ENCODE measurements at places on chromosomes 4 and X. TPM values are rescaled to one million over a fixed set of nuclear protein-coding genes. Genes with fewer than 3 reads are reported as not detected.

TRIM61 gene
- total RNA-seq = not detected

UGT2B11 gene
- total RNA-seq = not detected

SCD5 gene
- total RNA-seq = 8.2 TPM

NEIL3 gene
- total RNA-seq = 8.9 TPM

FOXR2 gene
- total RNA-seq = not detected

MAGEA2B gene
- total RNA-seq = 0.16 TPM

MECP2 gene
- 25.6 TPM for total RNA-seq

GLRA2 gene
- not detected for total RNA-seq

UGT2B17 gene
- total RNA-seq = not detected

G6PD gene
- 1,603 TPM for total RNA-seq

ARHGEF9 gene
- total RNA-seq = 6.0 TPM

RAI2 gene
- 0.25 TPM for total RNA-seq

PDGFRA gene
- total RNA-seq = 0.43 TPM

MTTP gene
- total RNA-seq = 0.02 TPM

ADH1A gene
- total RNA-seq = not detected

CXCL1 gene
- total RNA-seq = 4.3 TPM

CXorf49 gene
- not detected for total RNA-seq

ABLIM2 gene
- 7.6 TPM for total RNA-seq

GPR82 gene
- total RNA-seq = not detected

PITX2 gene
- 0.46 TPM for total RNA-seq

BDH2 gene
- total RNA-seq = 9.1 TPM

CFP gene
- total RNA-seq = 0.95 TPM

SORBS2 gene
- total RNA-seq = 0.89 TPM

MAGEB16 gene
- total RNA-seq = not detected

F8A3 gene
- total RNA-seq = 0.54 TPM

CSN1S1 gene
- not detected for total RNA-seq

XKRX gene
- 0.89 TPM for total RNA-seq

NSUN7 gene
- 0.39 TPM for total RNA-seq

NXF2B gene
- total RNA-seq = not detected

CASP3 gene
- 24.7 TPM for total RNA-seq

KLF3 gene
- 12.7 TPM for total RNA-seq

KIAA1210 gene
- total RNA-seq = not detected

RHOXF2B gene
- not detected for total RNA-seq

TXK gene
- 0.14 TPM for total RNA-seq
